Activated naive CD4-positive, alpha-beta T cell (primary cell): ENCODE measurements at places on chromosomes 2 and 18.

- DNase-seq, result no peak
Observed at GRCh38 chr2:223787358-223787757, 50.0 kb downstream of the AP1S3 start.

- no peak for DNase-seq
Observed at GRCh38 chr2:121173112-121173511, 111.9 kb downstream of the TFCP2L1 start.

GRCh38 chr2:157866202-157866601 is 9.9 kb downstream of the ACVR1 start:
- no peak for DNase-seq

GRCh38 chr2:237281836-237282306 is 132.1 kb downstream of the COL6A3 start:
- DNase-seq, result no peak

DNA sequence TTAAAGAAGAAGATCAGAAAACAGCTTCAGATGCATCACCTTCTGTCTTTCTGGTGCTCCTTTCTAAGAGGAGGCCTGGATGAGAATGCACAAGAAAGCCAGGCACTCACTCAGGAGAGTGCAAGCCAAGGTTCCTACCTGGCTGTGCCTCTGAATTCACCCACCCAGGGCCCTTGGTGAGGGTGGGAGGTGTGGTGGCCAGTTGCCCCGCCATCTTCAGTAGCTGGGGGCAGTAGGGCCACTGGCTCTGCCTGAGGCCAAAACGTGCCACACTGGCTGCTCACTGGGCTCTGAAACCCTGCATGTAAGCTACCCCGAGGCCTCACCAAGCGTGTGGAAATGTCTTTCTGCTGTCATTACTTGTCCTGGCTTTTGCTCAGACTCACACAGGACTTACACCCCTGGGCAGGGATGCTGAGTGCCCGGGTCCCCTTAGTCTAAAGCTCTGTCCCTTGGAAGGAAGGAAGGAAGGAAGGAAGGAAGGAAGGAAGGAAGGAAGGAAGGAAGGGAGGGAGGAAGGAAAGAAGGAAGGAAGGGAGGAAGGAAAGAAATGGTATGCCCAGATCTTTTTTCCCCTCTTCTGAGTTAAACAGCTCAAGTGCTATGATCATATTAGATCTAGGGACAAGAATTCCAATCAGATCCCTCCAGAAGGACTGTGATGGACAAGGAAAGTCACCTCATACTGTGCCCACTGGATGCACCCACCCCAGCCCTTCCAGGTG is 8.5 kb upstream of the LBH start:
- no peak for DNase-seq

DNA sequence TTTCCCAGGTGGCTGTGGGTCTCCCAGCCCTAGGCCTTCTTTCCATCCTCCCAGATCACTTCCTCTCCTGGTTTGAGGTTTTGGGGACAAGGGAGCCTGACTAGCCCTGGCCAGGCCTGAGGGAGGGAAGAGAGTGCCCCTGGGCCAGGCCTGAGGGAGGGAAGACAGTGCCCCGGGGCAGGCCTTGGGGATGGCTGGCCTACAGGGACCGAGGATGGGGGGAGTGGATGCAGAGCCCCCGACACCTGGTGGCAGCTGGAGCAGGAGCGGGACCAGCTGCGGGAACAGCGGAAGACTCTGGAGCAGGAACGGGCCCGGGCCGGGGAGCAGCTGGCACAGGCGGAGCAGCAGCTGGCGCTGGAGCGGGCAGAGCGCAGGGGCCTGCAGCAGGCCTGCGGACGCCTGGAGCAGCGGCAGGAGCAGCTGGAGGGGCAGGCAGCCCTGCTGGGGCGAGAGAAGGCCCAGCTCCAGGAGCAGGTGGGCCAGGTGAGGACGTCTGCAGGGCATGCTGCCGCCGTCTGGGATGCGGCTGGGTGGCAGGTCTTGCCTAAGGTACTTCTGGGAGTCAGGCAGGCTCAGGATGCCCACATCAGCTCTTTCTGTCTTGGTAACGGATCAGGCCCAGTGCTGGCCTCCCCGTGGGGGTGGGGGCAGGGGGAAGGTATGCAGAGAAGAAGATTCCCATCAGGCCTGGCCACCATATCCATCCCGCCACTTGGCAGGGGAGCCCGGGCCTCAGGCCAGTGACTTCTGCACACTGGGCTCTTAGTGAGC is 29.2 kb downstream of the CROCC2 start:
- DNase-seq, result no peak

- DNase-seq, result no peak
Observed at GRCh38 chr2:64391424-64391823, 62.5 kb upstream of the LGALSL start.

GRCh38 chr2:135951041-135951583 is 34.3 kb downstream of the DARS1 start:
- DNase-seq, result no peak

DNA sequence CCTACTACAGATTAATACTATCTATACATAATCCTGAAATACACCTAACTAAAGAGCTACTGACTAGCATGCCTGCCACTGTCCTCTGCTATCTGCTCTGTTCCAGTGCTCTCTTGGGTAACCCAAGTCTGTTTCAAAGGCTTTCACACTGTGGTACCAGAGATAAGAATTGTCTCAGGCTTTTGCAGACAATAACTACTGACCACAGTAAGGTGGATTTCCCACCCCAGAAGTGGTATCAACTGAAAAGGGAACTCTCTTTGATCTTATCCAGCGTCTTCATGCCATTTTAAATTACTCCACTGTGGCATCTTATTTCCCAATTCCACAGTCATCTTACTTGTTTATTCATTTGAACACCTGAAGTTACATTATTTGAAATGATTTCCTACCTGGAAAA is 190.2 kb downstream of the IKZF2 start:
- no peak for DNase-seq

- DNase-seq, result no peak
Observed at GRCh38 chr2:46187112-46187618, 110.0 kb upstream of the EPAS1 start.

GRCh38 chr2:29806461-29806860 is 114.9 kb downstream of the ALK start:
- no peak for DNase-seq

DNA sequence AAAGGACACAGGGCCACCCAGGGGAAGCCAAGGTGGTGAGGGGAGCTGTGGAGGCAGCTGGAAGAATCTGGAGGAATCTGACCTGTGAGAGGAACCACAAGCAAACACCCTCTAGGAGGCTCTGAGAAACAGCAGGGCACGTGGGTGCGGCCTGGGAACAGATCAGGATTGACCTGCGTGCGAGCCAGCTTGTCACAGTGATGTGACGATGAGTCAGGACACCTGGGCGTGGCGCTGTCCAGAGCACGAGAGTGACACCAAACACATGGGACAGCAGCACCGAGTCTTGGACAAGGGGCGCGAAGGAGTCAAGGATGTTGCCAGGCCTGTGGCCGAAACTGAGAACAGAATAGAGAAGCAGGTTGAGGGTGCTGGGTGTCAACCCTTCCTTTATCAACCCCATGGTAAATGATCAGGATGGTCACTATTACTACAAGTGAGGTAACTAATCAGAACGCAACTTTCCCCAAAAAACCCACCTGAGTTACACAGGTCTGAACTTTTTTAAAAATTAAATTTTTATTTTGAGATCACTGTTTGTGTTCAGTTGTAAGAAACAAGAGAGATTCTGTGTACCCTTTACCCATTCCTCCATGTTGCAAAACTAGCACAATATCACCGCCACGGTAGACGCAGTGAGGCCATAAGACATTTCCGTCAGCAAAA is 637 bp upstream of the SFT2D3 start:
- no peak for DNase-seq

- DNase-seq, result no peak
Observed at GRCh38 chr2:239337122-239337876, 63.5 kb downstream of the HDAC4 start.

DNA sequence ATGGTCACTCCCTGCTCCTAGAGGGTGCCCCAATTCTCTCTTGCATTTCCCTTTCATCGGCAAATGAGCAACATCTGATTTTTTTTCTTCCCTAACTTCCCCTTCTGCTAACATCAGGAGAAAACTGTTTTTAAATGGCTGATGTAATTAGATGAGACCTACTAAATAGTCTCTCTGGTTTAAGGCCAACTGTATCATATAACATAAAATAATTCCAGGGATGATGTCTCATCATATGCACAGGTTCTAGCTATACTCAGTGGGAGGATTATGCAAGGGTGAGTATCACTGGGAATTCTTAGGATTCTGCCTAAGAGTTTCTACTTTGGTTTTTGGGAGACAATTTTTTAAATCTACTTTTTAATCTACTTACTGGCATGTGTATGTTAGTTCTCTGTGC is 193.4 kb downstream of the PARD3B start:
- DNase-seq, result no peak

GRCh38 chr2:54497763-54498680 is 41.9 kb downstream of the SPTBN1 start:
- DNase-seq, result no peak

DNA sequence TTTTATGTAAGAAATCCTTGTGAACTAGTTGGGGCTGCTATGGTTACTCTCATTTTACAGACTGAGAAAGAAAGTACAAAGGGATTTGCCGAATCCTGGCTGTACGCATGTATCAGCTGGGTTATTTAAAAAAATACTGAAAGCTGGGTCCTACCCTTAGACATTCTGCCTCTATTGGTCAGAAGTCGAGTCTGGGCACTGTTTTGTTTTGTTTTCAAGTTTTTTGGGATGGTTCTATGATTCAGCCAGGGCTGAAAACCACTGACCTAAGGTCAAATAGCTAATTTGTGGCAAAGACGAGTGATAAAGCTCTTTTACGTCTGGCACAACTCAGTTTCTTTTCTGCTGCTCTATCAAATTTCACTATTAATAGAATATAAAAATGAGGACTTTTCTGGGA is 5.9 kb upstream of the SLC8A1 start:
- DNase-seq, result no peak

- DNase-seq, result no peak
Observed at GRCh38 chr2:190929919-190930318, 49.3 kb downstream of the GLS start.

DNA sequence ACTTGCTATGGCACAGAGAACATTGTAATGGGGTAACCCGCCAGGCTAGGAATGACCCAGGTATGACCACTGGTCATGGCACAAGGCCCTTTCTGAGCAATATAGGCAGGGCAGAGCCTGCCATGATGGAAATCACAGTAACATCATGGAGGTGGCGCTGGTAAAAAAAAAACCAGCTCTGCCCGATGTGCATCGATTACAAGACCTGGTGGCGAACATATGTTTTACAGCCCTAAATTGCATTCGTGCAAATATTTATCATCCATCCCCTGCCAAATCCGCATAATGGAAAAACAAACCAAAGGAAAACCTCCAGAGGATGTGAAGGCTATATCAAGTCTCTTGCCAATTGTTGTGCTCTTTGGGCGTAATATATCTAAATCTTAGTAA is 60.6 kb downstream of the SEMA4F start:
- DNase-seq, result no peak

GRCh38 chr18:73691118-73691517 is 456.5 kb downstream of the FBXO15 start:
- no peak for DNase-seq

- no peak for DNase-seq
Observed at GRCh38 chr2:135903650-135904049, 27.4 kb upstream of the MCM6 start.

DNA sequence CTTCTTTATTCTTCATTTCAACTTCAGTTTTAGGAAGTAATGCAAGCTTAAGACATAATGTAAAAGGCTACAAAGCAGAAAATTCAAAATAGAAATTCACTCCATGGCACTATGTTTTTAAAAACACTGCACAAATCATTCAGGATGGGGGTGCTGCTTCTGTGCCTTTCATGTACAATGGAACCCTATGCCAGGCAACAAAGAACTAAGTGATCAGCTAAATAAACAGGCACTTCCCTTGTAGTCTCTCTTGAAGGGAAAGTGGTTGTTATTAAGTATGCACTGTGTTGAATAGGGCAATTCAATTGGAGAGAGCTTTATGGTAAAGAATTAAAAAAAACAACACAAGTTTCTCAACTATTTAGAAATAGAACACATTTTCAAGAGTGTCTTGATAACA is 10.9 kb upstream of the ERBB4 start:
- no peak for DNase-seq

- no peak for DNase-seq
Observed at GRCh38 chr2:2590841-2591541, 259.9 kb upstream of the MYT1L start.

GRCh38 chr2:62204998-62205496 is 9.1 kb downstream of the B3GNT2 start:
- DNase-seq, result no peak

DNA sequence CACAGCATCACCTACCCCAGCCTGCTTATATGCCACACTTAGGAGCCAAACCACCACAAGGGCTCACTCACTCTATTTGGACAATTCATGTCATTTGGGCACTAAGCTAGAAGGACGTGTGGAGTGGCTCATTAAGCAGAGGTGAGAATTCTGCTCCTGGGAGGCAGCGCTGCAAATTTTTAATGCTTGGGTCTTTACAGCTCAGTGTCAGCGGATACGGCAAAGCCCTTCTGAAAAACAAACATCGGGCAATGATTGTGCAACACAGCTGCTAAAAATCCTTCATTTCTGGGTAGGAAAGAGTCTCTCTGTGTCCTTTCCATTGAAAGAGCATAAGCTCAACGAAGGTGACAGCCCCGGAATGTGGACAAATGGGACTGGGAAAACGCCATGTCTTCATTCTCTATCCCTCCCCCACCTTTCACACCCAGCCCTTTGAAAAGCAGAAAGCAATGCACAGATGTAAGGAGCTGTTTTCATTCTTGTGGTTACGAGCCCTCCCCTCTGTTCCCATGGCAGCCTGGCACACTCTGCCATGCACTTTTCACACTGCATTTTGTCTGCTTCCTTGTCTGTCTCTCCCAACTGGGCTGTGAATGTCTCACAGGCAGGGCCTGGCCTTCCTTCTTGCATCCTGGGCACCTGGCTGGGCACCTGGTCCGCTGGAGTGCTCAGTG is 16.0 kb downstream of the TMEM177 start:
- DNase-seq, result no peak

GRCh38 chr2:103859238-103859637 is 994.7 kb upstream of the POU3F3 start:
- DNase-seq, result no peak

DNA sequence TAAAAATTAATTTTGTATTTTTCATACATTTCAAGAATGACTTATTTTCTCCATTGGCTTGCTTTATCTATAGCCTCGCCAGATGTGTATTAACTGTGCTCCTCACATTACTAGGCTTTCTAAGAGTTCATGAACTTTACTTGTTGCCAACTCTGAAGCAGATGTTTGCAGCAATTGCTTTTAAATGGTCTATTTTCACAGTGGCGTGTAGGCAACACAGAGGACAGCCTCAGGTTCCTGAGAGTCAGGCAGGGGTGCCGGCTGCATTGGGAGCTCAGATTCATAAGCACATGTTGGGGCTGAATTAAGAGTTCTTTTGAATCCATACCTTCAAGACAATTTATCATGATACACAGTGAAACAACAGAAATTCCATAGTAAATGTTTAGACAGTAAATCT is 179.2 kb upstream of the PXDN start:
- DNase-seq, result no peak
